Memory B cell (primary cell): ENCODE measurements at places on chromosomes 12 and 14.

DNA sequence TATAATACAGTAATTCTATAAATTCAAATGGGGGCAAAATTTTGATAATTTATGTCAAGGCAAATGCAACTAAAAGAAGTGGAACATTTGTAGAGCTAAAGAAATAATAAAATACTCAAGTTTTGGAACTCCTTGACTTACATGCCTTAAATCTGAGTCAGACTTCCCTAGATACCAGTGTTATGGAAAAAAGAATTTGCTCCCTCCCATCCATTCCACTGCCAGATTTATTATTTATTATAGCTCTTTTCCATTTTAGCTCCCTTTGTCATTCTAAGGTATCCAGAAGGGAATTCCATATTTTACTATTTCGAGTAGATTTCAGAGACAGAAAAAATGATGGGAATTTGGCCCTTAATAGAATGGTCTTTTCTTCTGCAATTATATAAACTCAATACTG lies 44.0 kb downstream of the RHOJ start:
- no peak for DNase-seq

GRCh38 chr14:27050208-27050607 lies 452.4 kb upstream of the NOVA1 start:
- DNase-seq = no peak

DNA sequence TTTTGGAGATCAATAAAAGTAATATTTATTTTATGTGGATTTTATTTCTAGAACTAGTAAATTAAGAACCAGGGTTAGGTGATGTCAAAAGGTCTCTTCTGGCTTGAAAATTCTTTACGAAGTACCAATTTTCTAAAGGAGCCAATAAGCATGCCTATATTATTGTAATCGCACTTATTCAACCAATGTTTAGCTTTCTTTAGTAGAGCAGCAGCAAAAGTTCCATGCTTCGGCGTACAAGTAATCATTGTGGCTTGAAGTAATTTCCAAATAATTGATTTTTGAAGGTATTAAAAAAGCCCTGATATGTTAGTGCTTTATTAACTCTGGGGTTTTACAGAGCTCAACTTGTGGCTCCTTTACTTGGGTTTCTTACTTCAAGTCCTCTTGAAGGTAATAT lies 3.4 kb downstream of the RMST start:
- DNase-seq = no peak

DNA sequence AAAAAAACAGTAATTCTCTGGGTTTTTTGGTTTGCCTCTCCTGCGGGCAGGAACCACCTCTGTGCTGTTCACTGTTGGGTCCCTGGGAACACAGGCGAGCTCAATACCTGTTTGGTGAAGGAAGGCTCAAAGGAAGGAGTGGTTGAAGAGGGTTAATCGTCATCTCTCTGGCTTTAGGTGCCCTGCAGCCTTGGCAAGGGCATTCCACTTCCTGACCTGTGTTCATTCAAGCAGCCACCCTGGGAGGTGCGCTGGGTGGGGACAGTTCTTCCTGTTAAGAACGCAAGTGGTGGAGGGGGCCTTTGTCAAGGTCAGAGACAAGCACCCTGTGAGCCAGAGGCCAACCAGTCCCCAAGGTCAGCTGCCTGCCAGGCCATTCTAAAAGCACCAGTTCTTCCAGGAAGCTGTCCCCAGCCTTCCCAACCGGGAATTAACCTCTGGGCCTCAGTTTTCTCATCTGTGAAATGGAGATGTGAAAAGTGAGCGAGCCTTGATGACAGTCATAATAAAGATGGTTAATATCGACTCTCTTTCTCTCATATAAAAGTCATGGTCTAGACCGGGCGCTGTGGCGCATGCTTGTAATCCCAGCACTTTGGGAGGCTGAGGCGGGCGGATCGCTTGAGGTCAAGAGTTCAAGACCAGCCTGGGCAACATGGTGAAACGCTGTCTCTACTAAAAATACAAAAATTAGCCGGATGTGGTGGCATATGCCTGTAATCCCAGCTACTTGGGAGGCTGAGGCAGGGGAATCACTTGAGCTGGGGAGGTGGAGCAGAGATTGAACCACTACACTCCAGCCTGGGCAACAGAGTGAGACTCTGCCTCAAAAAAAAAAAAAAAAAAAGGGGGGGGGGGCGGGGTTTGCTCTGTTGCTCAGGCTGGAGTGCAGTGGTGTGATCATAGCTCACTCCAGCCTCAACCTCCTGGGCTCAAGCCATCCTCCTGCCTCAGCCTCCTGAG lies 6.1 kb downstream of the RHOF start:
- no peak for DNase-seq

GRCh38 chr12:2923057-2923456 lies 32.4 kb downstream of the TULP3 start:
- no peak for DNase-seq

DNA sequence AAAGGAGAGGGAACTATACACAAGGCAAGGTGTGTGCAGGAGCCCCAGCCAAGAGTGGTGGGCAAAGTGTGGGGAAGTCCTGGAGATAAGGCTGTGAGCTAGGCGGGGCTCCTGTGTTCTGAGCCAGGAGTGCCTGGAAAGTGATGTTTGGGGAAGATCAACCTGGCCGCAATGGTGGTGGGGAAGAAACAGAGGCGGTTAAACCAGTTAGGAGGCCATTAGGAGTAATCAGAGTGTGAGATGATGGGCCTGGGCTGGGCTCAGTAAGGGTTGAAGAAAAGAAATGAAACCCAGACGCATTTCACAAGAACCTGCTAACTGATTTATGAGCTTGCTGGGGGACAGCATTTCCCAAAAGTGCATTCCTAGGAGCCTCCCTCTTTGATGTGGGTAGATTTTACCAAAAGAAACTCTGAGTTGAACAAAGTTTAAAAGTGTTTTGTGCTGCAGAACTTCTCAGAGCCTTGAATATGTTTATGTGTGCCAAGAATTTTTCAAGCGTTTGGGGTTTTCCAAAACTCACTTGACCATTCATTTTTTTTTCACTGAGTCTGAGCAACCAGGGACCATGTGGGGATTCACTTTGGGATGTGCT lies 34.2 kb upstream of the LRP1-AS start:
- no peak for DNase-seq

DNA sequence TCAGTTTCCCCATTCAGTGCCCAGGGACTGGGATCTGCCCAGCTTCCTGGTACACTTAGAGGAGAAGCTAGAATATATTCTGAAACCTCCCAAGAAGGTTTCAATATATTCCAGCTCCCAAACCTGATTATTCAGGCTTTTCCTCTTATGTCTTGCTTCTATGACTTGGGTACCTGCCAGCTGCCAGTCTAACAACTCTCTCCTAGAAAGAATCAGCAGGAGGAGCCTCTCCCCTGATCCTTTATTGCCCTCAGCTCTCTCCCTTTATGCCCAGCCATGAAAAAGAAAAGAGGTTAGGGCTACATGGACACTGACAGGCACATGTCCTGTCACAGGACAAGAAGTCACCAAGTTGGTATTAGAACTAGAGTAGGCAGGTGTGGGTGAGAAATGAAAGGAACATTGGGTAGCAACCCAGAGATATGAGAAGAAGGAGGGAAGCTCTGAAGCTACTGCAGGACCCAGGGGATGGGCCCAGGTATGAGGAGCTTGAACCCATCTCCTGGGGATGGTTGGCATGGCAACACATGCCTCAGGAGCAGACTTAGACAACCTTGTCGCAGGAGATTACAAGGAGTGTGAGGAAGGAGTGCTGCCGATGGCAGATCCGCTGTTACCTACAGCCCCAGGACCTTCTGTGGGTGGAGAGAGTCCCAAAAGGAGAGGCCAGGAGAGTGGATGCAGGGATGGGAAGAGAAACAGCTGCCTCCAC lies 2.0 kb upstream of the CACNB3 start:
- DNase-seq = no peak

DNA sequence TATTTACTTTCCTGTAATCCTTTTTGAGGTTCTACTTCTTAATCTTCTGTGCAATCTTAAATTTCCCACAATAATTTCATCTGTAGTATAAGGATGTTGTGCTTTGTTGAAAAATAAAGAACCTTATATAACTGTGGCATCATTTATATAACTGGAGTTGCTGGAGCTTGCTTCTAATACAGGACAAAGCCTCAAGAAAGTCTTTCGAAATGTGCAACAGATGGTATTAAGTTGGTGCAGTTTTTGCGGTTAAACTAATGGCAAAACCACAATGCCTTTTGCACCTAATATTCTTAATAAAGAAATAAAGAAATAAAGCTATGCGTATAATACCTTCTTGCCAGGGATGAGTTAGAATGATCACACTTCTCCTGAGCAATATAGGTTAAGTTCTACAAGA lies 180.0 kb downstream of the KITLG start:
- no peak for DNase-seq

DNA sequence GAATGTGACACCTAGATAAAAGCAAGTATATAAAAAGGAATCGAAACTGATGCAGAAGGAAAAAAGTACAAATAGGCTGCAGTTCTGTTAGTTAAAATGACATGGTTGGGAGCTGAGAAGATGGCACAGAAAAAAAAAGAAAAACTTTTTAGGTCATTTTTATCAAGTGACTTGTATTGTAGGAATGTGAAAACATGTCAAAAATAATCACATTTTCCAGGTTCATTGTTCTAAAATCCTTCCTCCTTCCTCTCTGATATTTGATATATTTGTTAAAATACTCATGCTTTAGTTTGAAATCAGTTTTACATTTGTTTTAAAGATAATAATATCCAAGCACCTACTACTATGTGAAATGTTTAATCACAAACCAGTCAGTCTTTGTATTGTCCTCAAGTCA lies 507.9 kb downstream of the PRKD1 start:
- DNase-seq = no peak

DNA sequence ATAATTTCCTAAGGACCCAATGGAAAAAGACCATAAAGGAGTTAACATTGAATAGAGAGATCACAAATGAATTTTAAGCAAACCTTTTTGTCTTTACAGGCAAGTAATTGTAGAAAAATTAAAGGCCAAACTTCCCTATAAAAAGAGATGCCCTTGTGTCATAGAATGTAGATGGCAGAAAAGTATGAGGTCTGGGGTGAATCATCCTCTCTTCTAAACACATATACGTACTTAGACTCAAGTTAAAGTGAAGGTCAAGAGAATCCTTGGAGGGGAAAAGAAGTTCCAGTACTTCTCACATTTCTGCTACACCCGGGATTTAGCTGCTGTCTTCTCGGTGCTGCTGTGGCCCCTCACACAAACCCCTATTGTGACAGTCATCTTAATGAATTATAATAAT lies 116.2 kb upstream of the ARID2 start:
- DNase-seq = no peak

- DNase-seq = no peak
Observed at GRCh38 chr12:57868221-57868620, 21.7 kb upstream of the CTDSP2 start.

DNA sequence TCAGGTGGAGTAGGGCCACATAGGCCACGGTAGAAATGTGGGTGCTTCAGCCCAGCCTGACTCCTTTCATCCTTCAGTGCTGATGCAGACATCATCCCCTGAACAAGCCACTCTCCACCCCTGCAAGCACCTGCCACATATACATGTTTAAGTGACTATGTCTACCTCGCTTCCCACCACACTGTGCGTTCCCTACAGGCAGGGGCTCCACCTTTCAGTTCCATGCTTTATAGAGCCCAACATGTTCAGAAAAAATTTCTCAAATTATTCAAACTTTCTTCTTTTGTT lies 11.6 kb downstream of the SLC7A7 start:
- no peak for DNase-seq

GRCh38 chr12:125149160-125150108 lies 84.2 kb downstream of the AACS start:
- peak; percentile 26 for DNase-seq

- DNase-seq = no peak
Observed at GRCh38 chr14:42011221-42011620, 404.5 kb downstream of the LRFN5 start.

GRCh38 chr14:101708853-101709532 lies 52.5 kb upstream of the PPP2R5C start:
- no peak for DNase-seq

DNA sequence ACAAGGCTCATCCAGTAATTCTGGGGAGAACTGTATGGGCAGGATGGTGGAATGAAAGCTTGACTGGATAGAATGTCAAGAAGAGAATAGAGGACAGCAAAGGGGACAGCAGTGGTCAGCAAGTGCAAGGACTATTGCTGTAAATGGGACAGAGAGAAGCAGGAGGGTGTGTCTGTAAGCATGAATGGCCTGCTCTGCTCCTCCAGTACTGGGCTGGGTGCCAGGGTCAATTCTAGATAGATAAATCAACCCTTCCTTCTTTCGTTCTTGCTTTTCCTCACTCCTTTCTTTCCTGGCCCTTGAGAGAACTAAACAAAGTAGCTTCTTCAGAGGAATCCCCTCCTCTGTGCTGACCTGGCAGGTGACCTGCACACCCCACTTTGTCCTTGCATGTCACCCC lies 1019.2 kb downstream of the BCL11B start:
- no peak for DNase-seq

- DNase-seq = no peak
Observed at GRCh38 chr14:96852823-96853422, 55.7 kb downstream of the VRK1 start.

DNA sequence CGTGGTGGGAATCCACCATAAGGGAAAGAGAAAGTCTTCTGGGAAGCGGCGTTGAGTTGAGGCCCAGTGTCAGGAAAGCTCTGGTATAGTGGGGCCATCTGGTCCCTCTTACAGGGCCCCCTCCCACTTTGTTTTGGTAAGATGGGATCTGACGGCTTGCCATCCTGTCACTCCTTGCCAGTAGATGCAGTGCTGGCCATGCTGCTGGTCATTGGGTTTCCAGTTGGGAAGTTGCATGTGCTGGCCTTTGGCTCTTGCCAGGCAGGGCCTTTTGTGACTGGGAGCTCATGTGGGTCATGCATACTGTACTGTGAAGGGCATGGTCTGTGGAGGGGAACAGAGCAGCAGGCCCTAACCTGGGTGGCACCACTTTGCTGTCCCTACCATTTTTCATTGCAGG lies 3.8 kb downstream of the TRAF3 start:
- DNase-seq = no peak

DNA sequence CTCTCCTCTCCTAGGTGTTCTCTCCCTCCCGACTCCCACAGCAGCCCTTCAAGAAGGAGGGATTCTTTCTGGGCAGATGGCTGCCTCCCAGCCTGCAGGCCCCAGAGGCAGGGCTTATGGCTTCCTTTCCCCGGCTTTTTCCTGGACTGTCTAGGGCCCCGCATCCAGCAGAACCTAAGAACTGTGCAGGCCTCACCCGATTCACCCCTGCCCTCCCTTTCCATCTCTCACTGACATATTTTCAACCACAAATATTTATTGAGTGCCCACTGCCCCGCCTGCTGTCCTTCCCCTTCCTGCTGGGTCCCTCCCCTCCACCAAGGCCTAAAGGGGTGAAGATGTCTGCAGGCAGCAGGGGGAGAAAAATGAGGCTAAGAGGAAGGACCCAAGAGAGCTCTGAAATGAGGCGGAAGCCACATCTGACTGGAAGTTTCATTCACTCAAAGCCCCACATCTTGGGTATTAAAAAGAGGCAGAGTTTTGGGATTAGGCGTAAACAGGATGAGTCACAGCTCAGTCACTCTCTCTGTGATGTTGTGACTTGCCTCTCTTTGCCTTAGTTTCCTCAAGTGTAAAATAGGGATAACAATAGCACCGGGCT lies 2.9 kb downstream of the SCNN1A start:
- DNase-seq = no peak

DNA sequence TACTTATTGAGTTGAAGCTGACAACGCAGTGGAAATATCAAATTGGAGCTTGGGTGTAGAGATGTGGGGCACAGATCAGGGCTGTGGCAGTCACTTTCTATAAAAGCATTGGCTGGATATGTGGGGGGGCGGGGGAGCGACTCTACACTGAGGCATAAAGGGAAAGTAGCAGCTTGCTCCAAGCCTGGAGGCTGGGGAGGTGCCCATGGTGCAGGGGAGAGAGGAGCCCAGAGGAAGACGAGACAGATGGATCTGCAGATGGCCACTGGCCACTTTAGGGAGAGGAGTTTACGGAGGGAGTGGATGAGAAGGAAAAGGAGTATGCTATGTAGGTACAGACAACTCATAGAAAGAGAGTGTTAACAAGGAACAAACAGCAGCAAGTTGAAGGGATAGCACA lies 13.5 kb upstream of the NGB start:
- DNase-seq = no peak
